Naive thymus-derived CD8-positive, alpha-beta T cell (primary cell): ENCODE measurements at places on chromosomes 2 and 18.

GRCh38 chr2:151904021-151904420, 75.8 kb upstream of the ARL5A start:
- H3K4me3 ChIP-seq = no peak overlapping the region
- no peak for DNase-seq
- no peaks in the 10 kb centered on the region for H3K4me1 ChIP-seq
- no peak overlapping the region for H3K27ac ChIP-seq

DNA sequence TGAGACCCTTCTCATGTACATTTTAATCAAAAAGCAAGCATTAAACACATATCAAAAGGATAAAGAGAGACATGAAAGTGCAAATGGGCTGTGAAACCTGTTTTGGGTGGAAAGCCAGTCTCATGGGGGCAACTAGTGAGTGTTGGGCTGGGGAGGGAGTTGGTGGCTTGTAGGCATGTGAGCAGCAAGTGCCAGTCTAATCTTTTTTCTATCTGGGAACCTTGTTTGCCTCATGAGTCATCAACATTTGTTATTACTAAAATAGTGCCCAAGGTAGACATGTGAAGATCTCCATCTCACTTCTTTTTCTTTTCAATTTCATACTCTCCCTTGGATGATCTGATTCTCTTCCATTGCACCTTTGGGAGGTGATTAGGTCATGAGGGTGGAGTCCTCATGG, 613.9 kb upstream of the GYPC start:
- H3K36me3 ChIP-seq = no peaks in the 10 kb centered on the region
- no peak overlapping the region for H3K4me3 ChIP-seq
- no peak for DNase-seq
- no peaks in the 10 kb centered on the region for H3K4me1 ChIP-seq
- no peak overlapping the region for H3K27ac ChIP-seq

DNA sequence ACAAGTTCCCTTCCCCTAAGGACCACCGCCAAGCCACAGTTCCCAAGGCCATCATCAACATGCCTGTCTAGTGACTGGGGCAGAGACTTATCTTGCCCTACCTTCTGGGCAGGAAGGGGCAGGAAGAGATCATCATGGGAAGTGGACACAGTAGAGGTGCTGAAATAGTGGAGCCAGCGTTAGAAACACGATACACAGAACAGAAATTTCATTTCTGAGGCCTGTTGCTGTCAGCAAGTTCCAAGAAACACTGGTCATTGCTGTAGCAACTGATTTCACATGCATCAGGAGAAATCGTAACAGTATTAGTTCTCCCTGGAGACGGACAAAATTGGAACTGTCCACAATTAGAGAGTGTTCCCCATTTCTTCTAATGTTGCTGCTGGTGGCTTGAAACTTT, 83.0 kb downstream of the COLEC12 start:
- no peak overlapping the region for H3K27ac ChIP-seq
- DNase-seq = no peak
- no peak overlapping the region for H3K4me3 ChIP-seq

DNA sequence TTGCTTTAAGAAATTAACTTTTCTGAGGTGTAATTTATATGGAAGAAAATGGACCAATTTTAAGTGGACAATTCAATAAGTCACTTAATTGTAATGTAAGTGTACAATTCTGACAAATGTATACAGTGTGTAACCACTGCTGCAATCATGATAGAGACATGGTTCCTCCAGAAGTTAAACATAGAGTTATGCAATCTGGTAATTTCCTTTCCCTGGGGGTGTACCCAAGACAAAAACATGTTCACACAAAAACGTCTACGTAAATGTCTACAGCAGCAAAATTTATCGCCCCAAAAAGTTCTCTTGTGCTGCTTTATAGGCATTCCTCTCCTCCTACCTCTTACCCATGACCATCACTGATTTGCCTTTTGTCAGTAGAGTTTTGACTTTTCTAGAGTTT, 141.5 kb downstream of the AQP4 start:
- no peak for DNase-seq
- H3K4me3 ChIP-seq = no peak overlapping the region
- H3K36me3 ChIP-seq = no peaks in the 10 kb centered on the region
- H3K27ac ChIP-seq = no peak overlapping the region

DNA sequence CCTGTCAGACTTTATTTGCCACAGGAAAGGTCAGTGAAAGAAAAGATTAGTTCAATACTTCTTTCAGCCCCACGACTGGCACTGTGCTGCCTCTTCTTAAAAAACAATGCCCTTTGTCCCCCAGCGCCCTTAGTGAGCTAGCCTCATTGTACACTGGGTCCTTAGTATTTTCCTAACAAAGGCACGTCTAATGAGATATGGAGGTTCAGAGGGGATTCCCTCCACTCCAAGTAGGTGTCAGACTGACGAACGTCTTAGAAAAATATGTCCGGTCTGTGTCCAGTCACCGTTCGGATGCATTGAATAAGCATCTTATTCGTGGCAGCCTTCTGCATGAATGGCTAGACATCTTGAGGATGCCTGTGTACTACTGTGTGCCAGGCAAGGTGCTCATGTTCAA, 1.1 kb downstream of the FECH start:
- no peak for DNase-seq
- H3K27me3 ChIP-seq = no peaks in the 10 kb centered on the region
- H3K27ac ChIP-seq = peak overlapping the region; percentile 91
- H3K4me1 ChIP-seq = peaks cover 9% of the 10 kb centered on the region
- peak overlapping the region; percentile 93 for H3K4me3 ChIP-seq

GRCh38 chr2:29567906-29568520, 353.4 kb downstream of the ALK start:
- DNase-seq = no peak
- H3K4me1 ChIP-seq = no peaks in the 10 kb centered on the region
- H3K36me3 ChIP-seq = no peaks in the 10 kb centered on the region
- H3K4me3 ChIP-seq = no peak overlapping the region

DNA sequence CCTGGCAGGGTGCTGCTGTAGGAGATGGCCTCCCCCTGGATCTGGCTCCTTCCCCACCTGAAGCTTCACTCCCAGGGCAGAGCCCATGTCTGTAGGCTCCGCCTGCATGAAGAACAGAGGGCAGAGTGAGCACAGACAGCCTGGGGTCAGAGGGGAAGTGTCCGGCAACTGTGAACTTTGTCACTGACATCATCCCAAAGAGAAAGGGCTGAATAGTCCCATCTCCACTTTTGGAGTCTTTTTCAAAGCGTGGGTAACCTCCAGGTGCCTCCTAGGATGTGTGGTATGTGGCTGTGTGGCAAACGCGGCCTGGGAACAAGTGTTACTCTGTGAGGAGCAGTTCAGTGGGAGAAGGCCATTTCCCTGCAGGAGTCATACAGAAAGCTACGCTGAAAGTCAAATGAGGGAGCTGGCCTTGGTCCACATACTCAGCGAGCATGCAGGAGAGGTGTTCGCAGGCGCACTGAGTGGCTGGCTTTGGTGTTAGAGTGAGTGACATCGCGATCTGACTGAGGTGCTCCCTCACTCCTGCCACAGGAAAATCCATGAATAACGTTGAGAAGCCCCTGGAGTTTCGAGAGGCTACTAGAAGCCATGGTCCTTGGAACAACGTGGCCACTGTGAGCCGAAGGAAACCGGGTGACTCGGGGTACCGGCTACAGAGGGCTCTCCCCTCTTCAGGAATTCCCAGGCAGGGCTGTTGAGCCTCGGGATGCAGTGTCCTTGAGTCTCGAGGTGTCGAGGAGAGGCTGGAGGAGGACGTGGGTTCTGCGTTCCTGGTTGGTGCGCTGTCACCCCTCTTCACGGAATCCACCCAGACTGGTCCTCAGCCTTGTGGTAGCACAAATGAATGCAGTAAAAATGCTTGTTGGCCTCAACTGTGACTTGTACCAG, 54.7 kb downstream of the CABLES1 start:
- peaks cover 8% of the 10 kb centered on the region for H3K4me1 ChIP-seq
- no peak for DNase-seq
- H3K36me3 ChIP-seq = no peaks in the 10 kb centered on the region
- no peak overlapping the region for H3K27ac ChIP-seq
- peaks cover 2% of the 10 kb centered on the region for H3K27me3 ChIP-seq
- no peak overlapping the region for H3K4me3 ChIP-seq

DNA sequence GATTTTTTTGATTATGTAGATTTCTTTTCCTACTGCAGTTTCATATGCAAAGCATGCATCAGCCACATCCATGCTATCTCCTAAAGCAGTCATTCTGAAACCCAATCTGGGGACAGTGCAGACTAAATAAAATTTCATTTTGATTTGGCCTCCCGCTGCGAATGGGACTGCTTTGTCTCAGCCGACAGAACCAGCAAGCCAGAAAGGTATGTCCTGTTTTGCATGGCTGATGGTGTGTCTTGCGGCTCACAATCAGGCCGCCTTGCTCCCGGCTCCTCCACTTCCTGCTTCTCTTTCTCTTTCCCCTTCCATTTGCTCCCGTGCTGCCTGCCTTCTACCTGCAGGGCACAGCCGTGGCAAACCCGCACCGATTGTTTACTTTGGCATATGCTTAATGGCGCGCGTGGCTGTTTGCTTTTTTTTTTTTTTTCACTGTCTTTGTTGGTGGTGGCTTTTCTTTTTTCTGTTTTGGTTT, 419.6 kb upstream of the POU3F3 start:
- H3K4me1 ChIP-seq = peaks cover 8% of the 10 kb centered on the region
- H3K36me3 ChIP-seq = no peaks in the 10 kb centered on the region
- peak overlapping the region; percentile 78 for H3K27ac ChIP-seq
- H3K27me3 ChIP-seq = peaks cover 38% of the 10 kb centered on the region

GRCh38 chr2:189249171-189249570, 69.6 kb upstream of the COL5A2 start:
- H3K4me3 ChIP-seq = no peak overlapping the region
- peaks cover 11% of the 10 kb centered on the region for H3K36me3 ChIP-seq
- no peak overlapping the region for H3K27ac ChIP-seq
- DNase-seq = no peak
